NCI-H1436 (cell line): ENCODE measurements at places on chromosomes 2 and 18.

GRCh38 chr18:29664278-29665036 lies 1378.1 kb downstream of the DSC3 start:
- no peak for DNase-seq

DNA sequence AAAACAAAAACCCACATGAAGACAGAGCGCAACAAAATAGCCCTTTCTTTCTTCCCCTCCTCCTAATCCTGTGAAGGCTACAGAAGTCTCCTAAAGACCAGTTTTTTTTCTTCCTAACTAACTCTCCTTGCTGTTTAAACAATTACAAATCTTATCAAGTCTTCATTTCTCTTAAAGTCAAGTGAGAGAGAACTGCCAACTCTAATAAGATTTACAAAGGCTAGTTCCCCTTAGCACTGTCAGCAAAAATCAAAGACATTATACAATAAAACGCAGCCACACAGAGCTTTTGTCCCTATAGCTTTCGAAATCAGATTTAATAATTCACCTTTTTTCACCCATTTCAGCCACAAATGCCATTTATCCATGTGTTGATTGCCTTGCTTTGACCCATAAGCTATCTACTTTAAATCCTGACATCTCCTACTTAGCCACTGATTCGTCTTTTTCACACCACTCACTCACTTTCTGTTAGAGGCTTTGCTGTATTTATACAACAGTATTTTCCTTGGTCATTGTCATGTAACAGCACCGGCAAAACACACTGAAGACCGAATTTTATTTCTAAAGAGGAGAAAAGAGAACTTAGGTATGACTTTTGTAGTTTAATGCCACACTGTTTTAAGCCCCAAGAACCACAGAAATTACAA lies 5.9 kb downstream of the NRXN1 start:
- DNase-seq = no peak

- DNase-seq = no peak
These were observed 11.5 kb upstream of the EIF2AK3 start for GRCh38 chr2:88638743-88639142.

DNA sequence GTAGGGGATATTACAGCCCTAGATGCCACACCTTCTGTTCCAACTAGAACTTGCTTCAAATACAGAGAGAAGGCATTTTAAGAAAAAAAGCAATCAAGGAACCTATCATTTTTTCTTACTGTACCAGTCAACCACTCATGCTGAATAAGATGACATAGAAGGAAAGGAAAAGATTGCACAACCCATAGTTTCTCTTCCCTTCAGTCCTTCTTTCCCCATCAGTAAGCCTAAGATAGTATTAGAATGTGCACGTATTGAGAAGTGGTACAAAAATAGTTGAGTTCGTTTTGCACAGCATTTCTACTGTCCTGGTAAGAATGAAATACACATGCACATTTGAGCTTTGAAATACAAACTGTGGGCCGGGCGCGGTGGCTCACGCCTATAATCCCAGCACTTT lies 27.0 kb upstream of the HK2 start:
- DNase-seq = no peak

- no peak for DNase-seq
These were observed 24.0 kb upstream of the B3GNT7 start for GRCh38 chr2:231371430-231372054.

DNA sequence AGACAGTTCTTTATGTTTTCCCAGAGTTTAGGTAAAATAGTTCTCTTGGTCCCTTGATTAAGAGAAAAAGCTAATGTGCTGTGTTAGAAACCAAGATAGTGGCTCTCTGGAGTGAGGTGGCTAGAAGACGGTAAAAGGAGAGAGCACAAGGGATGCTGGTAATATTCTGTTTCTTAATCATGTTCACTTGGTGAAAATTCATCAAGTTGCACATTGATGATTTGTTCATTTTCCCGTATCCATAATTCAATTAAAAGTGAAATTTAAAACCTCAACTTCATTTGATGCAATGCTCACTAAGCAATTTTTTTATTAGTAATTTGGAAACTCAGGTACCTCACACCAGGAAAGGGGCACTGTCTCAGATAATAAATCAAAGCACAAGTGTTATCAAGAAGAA lies 113.8 kb downstream of the NBAS start:
- DNase-seq = no peak

GRCh38 chr2:8682719-8683667 lies 1.1 kb downstream of the ID2 start:
- DNase-seq = no peak

GRCh38 chr2:74983631-74984392 lies 25.4 kb downstream of the POLE4 start:
- DNase-seq = no peak

- DNase-seq = no peak
These were observed 564.2 kb downstream of the TSN start for GRCh38 chr2:122319539-122320132.

DNA sequence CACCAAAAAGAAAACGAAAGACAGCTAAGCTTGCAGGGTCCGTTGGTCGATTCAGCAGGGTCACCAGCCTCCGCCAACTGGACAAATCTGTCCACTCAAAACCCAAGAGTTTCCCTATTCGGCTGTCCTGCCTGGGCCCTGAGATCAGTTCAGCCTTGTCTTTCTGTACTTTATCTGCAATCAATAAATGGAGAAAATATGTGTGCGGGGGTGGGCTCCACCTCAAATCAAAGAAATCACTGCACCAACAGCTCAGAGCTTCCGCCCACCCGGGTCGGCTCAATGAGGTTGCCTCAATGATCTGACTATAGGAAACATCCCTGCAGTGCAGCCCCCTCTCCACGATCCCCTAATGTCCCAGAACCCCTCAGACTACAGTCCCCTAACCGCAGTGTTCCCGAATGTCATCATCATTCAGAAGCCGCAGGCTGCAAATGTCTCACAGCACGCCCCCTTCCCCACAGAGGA lies 447 bp downstream of the GGCX start:
- no peak for DNase-seq

- no peak for DNase-seq
These were observed 1.3 kb upstream of the TMSB10 start for GRCh38 chr2:84904151-84904550.

DNA sequence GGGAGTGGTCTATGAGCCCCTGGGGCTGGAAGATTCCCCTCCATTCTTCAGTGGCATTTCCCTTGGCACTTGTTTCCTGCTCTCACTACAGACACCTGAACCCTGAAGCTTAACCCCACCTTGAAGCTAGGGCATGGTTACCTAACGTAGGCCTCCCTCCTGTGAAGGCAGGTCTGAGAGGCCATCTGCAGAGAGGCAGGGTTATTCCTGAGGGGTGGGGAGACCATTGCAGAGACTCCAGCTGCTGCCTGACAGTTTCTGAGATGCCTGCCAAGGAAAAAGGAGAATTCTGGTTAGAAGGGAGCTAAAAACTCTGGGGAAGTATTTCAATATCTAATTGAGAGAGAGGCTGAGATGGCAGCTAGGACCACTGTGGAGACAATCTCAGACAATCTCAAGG lies 119.3 kb upstream of the NDUFV2 start:
- DNase-seq = no peak

DNA sequence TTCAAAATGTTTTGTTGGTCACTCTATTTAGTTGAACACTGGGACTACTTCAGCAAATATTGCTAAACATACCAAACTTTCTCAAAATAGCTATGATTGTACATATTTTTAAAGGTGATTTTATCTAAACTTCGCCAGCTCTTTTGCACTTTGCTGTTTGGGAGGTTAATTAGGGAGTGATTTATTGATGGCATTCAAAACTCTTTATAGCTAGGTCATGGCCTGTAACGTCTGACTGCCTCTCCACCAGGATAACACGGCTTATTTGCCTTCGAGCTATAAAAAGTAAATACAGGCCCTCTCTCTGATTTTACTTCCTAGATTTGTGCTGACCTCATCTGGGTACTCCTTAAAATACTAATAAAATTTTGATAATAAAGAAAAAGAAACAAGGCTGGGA lies 931.9 kb downstream of the DCDC2C start:
- no peak for DNase-seq

DNA sequence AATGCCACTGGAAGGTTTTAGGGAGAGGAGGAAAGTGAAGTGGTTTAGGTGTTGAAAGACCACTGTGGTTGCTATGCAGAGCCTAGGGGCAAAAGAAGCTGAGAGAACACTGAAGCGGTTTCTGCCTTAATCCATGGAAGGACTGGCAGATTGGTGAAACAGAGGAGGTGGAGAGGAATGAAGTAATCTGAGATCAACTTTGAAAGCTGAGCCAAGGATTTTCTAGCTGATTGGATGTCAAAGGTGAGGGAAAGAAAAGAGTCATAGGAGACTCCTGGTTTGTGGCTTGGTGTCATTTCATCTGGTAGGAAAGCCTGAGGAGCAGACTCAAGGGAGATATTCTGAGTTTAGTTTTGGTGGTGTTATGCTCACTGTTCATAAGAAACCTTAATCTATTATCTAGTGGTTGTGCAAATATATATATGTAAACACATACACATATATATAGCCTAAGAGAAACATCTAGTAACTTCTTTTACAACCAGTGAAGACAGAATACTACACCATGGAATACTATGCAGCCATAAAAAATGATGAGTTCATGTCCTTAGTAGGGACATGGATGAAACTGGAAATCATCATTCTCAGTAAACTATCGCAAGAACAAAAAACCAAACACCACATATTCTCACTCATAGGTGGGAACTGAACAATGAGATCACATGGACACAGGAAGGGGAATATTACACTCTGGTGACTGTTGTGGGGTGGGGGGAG lies 134.1 kb upstream of the CREB1 start:
- no peak for DNase-seq

DNA sequence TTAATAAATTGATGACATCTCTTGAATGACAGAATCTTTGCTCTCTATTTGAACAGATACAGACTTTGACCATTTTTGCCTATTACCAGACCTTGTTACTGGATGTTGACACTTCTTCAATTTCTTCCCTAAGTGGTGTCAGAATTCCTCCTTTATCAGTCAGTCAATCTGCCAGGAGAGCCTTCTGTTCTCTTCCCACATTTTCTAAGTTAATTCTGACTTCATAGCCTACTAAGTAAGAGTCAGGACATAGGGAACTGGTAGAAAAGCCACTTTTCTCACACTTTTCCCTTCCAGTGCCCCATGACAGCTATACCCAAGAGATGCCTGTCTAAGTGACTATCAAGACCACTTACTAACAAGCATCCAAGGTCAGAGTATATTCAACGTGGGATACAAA lies 1187.5 kb upstream of the NXPH2 start:
- no peak for DNase-seq

GRCh38 chr2:20217041-20217970 lies 7.6 kb downstream of the SDC1 start:
- no peak for DNase-seq

- no peak for DNase-seq
These were observed 106.7 kb downstream of the MEIS1 start for GRCh38 chr2:66541646-66542045.

DNA sequence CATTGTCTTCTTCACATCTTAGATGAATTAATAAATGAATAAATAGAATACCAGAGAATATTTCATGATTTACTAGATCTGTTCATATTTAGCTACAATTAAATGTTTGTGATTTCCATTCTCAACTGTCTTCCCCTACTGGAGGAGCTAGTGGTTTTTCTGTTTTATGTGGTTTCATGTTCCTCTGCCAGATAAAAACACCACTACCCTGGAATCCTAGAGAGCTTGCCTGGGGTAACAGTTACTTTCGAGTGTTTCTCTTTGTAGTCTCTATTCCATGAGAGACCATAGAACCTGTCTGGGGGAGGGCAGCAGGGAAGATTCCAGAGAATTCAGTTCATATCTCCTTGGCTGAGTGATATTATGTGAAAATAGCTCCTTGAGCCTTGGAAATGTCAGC lies 349.2 kb downstream of the INSIG2 start:
- DNase-seq = no peak

DNA sequence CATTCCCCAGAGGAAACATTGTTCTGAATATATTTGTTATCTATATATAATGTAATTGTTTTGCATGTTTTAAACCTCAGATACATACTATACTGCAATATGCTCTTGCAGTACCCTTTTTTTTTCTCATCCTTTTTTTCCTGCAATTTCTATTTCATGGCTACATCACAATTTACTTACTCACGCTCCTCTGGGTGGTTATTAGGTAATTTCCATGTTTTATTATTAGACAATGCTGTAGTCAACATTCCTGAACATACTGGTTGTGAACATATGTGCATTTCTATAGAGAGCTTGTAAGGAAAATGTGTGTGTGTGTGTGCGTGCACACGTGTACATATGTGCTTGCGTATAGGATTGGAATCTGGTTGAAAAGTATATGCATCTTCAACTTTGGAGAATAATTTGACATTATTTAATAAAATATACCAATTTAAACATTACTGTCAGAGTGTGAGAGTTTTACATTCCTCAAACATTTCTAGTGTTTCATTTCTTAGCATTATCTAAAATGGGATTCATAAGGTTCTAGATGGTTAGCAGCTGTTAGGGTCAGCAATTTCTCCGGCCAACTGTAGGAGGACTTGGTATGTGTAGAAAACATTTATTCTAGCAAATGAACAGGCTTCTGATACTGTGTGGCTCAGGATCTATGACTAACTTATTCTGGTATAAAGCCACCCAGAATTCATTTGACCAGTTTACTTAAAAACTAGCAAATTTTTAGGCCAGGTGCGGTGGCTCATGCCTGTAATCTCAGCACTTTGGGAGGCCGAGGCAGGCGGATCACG lies 22.4 kb downstream of the NCOA1 start:
- DNase-seq = no peak

DNA sequence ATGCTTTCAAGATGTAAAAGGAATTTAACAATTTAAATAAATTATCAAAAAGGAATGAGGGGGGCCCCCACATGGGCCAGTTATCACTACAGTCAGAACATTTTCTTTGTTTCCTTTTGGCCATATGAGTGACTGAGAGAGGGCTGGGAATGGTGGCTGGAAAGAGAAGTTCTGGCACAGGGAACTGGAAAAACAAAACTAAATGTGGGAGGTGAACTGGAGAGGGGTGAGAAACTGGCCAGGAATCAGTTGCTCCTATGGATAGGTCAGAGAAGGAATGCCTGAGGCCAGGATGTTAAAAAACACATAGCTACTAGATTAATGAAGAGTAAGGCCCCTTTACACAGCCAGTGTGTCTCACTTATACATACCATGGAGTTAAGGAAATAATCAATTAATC lies 121.0 kb downstream of the RBMS1 start:
- no peak for DNase-seq

DNA sequence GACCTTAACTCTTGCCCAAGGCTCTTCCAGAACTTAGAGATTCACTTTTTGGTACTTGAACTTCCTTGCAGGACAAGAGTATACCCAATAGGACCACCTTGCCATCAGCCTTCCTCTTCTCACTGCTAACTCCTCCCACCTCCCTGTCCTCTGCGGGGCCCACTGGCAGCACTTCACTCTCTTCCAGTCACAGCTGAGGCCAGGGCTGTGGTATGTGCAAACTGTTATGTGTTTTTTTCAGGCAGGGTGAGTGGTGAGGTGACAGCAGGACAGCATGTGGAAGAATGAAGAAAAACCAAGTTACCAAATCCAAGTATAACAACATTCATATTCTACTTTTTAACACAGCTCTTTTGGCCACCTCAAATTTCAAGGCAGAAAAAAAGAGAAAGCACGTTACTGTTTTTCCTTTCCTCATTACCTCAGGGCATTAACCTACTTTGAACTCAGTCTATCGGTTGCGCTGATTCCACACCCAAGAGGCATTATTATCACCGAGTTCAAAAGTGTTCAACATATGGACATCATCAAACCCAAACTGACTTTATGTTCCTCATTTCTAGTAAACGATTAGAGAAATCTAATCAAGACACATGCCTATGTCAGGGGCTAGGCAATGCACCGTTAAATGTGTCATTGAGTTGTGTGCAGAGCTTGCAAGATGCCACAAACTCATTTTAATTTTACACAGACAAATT lies 605.2 kb upstream of the SYT4 start:
- DNase-seq = no peak

GRCh38 chr18:11751341-11752115 lies 62.5 kb downstream of the GNAL start:
- no peak for DNase-seq

- no peak for DNase-seq
These were observed 43.8 kb downstream of the SERTAD2 start for GRCh38 chr2:64609942-64610281.
